ENCODE measurements at places on chromosomes 3 and 15. TPM values are rescaled to one million over a fixed set of nuclear protein-coding genes. Genes with fewer than 3 reads are reported as not detected.

The EXD1 gene
- total RNA-seq = 0.11 TPM

The TRAT1 gene
- 0.11 TPM for total RNA-seq

The KLF15 gene
- total RNA-seq = 1.5 TPM

The CYP8B1 gene
- not detected for total RNA-seq

The TNIK gene
- total RNA-seq = 23.7 TPM

The VEPH1 gene
- total RNA-seq = 56.1 TPM

The IGF2BP2 gene
- 52.6 TPM for total RNA-seq

The SENP8 gene
- 2.7 TPM for total RNA-seq

The MAN2C1 gene
- total RNA-seq = 156 TPM

The ZNF592 gene
- 3.3 TPM for total RNA-seq

The PLA1A gene
- total RNA-seq = 0.25 TPM

The GNAI2 gene
- 226 TPM for total RNA-seq

The GOLGA8H gene
- 0.33 TPM for total RNA-seq

The CDCP1 gene
- total RNA-seq = 27.7 TPM

The TPM1 gene
- 394 TPM for total RNA-seq

The GOLGA8T gene
- total RNA-seq = not detected

The STARD5 gene
- total RNA-seq = 5.6 TPM

The AP4E1 gene
- 19.4 TPM for total RNA-seq

All from uterine smooth muscle cell (primary cell).